ENCODE measurements at places on chromosomes 16 and 17.

DNA sequence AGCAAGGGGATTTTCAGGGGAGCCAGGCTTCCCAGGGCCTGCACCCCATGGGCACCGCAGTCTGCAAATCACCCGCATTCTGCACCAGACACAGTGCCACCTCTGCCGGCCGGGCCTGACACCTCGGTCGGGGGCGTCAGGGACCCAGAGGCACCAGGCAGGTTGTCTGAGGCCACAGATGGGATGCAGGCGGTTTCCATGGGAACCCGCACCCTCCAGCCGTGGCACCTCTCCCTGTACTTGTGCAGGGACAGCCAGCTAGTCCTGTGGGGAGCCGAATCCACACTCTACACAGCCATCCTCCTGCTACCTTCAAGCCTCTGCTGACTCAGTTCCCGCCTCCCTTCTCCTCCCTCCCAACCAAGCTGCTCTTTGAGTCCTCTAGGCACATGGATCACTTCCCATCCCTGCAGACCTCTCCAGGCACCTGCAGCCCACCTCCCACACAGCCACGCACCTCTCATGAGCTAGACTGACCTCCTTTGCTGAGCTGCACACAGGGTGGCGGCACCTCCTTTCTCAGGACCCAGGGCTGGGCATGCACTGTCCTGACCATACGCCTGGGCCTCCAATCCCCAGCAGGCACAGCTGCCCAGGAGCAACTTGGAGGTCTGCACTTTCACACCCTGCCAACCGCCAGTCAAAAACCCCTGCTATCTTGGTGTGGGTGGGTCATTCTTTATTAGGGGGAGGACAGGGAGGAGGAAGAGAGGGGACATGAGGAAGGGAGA is 119.5 kb downstream of the C16orf78 start:
- H3K27ac ChIP-seq, result no peak overlapping the region
- no peaks in the 10 kb centered on the region for H3K36me3 ChIP-seq
- H3K4me3 ChIP-seq, result no peak overlapping the region
- H3K4me1 ChIP-seq, result no peaks in the 10 kb centered on the region
- no peak for DNase-seq

DNA sequence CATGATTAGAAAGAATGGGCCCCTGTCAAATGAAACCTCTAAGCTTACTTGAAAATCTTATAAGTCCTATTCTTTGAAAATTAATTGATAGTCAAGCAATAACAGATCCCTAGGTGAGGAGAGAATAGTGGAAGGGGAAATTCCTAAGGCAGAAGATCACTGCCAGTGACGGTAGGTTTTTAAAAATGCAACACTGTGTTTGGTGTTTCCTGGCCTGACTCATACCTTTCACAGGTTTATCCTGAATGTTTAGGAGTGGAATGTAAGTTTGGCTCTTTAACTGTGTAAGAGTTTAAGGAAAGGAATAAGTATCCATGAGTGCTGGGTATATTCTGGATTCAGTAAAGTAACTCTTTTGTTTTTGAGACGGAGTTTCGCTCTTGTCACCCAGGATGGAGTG is 23.8 kb downstream of the HAPSTR1 start:
- no peak for DNase-seq
- peak overlapping the region; percentile 63 for H3K27ac ChIP-seq
- peaks cover 8% of the 10 kb centered on the region for H3K27me3 ChIP-seq
- H3K4me3 ChIP-seq, result no peak overlapping the region

DNA sequence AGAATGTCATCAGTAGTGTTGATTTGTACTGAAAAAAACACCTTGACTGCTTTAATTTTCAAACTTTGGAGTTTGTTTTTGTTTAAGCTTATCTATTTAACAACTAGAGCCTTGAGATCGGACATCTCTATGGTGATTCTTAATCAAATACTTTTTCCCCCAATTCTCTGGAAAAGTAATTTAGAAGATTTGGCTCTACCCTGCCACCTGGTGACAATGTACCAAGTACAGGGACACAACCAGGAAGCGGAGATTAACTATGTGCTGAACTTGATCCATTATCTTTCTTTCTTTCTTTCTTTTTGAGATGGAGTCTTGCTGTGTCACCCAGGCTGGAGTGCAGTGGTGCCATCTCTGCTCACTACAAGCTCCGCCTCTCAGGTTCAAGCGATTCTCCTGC is 30.8 kb downstream of the USP43 start:
- H3K4me1 ChIP-seq, result no peaks in the 10 kb centered on the region
- no peak for DNase-seq
- H3K27ac ChIP-seq, result no peak overlapping the region
- H3K27me3 ChIP-seq, result no peaks in the 10 kb centered on the region
- H3K36me3 ChIP-seq, result peaks cover 13% of the 10 kb centered on the region

DNA sequence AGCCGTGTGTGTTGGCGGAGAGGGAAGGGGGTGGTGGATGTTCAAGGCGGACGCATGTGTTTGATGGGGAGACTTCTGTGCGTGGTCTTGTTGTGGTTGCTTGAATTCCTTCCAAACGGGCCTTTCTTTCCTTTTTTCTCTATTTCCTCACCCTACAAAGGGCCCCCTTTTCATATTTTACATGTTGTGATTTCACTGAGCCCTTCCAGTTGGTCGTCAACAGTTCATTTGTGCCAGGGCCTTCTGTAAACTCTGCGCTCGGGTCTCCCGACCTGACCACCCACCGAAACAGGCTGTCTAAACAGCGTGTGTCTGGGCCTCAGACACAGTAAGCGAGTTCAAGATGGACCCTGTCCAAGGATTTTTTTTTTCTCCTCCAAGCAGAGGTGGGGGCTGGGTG is 228.4 kb downstream of the IRF8 start:
- H3K4me3 ChIP-seq, result no peak overlapping the region
- no peak overlapping the region for H3K27ac ChIP-seq
- DNase-seq, result no peak
- H3K4me1 ChIP-seq, result no peaks in the 10 kb centered on the region

GRCh38 chr17:74532115-74532514 is 840 bp upstream of the CD300LB start:
- DNase-seq, result peak; percentile 55
- H3K4me1 ChIP-seq, result peaks cover 33% of the 10 kb centered on the region
- H3K27ac ChIP-seq, result peak overlapping the region; percentile 54
- no peaks in the 10 kb centered on the region for H3K36me3 ChIP-seq

- no peak overlapping the region for H3K27ac ChIP-seq
- peaks cover 15% of the 10 kb centered on the region for H3K4me1 ChIP-seq
- no peak for DNase-seq
- no peak overlapping the region for H3K4me3 ChIP-seq
- peaks cover 10% of the 10 kb centered on the region for H3K27me3 ChIP-seq
Measured at GRCh38 chr17:79562931-79563210, 48.0 kb downstream of the RBFOX3 start.

GRCh38 chr16:11520442-11520841 is 66.3 kb downstream of the LITAF start:
- peaks cover 8% of the 10 kb centered on the region for H3K36me3 ChIP-seq
- H3K4me3 ChIP-seq, result no peak overlapping the region
- no peak overlapping the region for H3K27ac ChIP-seq
- no peak for DNase-seq
- H3K4me1 ChIP-seq, result no peaks in the 10 kb centered on the region

DNA sequence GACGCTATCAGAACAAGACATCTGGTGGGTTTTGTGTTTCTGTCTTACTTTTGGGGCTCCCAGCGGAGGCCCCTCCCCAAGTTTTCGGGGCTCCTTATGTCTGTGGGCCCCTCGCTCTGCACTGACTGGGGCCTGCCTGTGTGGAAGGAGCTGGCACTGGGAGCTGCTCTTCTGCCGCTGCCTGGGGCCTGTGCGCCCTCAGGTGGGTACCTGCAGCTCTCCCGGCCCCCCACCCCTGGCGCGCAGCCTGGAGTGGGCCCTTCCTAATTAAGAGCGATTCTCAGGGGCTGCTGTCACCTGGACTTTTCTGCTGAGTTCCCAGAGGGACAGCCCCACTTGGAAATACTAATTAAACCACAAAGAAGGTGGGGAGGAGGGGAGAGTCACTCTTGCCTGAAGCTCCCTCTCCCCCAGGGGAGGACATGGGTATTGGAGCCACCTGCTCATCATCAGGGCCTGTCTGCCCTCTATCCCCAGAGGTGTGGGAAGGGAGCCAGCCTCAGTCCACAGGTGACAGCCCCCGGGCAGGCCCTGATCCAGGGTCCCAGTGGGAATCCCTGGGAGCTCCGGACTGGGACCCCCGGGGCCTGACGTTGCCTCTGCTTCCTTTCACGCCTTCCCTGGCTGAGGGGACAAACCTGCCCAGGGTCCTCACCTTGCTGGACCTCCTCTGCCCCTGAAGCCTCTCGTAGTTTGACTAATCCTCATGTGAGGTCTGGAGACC is 36.5 kb downstream of the GSE1 start:
- no peak for DNase-seq
- no peaks in the 10 kb centered on the region for H3K36me3 ChIP-seq
- H3K4me3 ChIP-seq, result no peak overlapping the region
- peaks cover 17% of the 10 kb centered on the region for H3K4me1 ChIP-seq
- H3K27ac ChIP-seq, result no peak overlapping the region

- no peaks in the 10 kb centered on the region for H3K4me1 ChIP-seq
- H3K4me3 ChIP-seq, result no peak overlapping the region
- no peaks in the 10 kb centered on the region for H3K36me3 ChIP-seq
- peaks cover 2% of the 10 kb centered on the region for H3K27me3 ChIP-seq
Measured at GRCh38 chr17:12727076-12727760, 61.5 kb downstream of the MYOCD start.

- no peak for DNase-seq
- peaks cover 20% of the 10 kb centered on the region for H3K27me3 ChIP-seq
- peaks cover 72% of the 10 kb centered on the region for H3K4me1 ChIP-seq
- peak overlapping the region; percentile 82 for H3K4me3 ChIP-seq
- H3K27ac ChIP-seq, result peak overlapping the region; percentile 94
Measured at GRCh38 chr16:85800321-85800669, 800 bp downstream of the COX4I1 start.

DNA sequence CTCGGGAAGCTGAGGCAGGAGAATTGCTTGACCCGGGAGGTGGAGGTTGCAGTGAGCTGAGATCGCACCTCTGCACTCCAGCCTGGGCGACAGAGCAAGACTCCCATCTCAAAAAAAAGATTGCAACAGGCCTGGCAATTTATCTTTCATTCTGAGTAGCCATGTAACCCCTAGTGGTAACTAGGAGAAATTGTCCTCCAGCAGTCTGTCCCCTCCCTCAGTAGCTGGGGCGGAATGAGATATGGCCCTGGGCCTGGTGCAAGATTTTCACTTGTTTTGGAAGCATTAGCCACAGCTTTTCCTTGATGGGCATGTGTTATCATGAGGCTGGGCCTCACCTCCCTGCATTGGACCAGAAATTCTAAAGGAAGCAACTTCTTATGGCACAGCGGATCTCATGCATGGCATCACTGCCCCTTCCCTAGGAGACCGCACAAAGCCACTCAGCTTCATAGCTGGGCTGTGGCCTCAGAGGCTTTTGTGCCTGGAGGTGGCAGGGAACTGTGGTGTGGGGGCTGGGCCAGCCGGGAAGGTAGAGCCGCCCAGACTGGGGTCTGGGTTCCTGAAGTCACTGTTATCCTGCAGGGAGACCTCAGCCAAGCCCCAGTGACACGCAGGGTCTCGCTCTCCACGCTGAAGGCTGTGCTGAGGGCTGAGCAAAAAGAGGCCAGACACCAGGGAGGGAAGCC is 13.4 kb downstream of the NATD1 start:
- peaks cover 5% of the 10 kb centered on the region for H3K27me3 ChIP-seq
- no peaks in the 10 kb centered on the region for H3K36me3 ChIP-seq
- DNase-seq, result no peak
- H3K4me1 ChIP-seq, result peaks cover 3% of the 10 kb centered on the region
- no peak overlapping the region for H3K27ac ChIP-seq
- H3K4me3 ChIP-seq, result no peak overlapping the region

DNA sequence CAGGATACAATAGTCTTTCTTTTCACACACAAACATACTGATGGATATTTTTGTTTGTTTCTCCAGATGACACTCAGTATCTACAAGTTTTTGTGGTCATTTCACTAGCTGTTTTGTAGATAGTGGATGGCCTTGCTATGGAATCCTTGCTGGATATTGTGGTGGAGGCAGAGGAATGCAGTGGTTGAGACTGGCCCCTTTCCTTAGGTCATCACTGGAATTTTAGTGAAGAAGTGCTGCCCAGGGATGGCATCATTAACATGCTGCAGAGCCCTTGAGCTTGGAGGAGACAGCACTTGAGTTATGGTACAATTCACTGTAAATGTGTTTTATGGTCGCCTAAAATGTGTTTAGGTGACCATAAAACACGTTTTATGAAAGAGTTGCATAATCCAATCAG is 455.9 kb upstream of the HSBP1 start:
- H3K27me3 ChIP-seq, result peaks cover 2% of the 10 kb centered on the region
- no peak overlapping the region for H3K4me3 ChIP-seq
- no peak overlapping the region for H3K27ac ChIP-seq
- DNase-seq, result no peak
- H3K4me1 ChIP-seq, result no peaks in the 10 kb centered on the region

DNA sequence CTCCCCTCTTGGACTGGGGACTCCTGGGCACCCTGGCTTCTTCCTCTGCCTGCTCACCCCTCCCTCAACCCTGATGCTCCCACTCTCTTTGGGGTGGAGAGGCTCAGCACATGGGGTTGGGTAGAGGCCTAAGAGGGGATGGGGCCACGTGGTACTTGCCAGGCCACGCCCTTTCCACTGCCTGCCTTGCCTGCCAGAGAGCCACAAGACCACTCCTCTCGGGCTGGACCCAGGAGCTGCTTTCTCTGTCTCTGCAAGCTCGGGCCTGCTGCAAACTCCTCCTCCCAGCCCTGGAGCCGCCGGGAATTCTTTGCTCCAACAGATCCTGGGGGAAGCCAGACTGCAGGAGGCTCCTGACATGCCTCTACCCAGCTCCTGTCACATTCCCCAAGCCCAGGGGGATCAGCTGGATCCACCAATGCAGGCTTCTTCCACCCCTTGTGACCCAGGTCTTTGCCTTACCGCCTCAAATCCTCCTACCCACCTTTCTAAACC is 11.8 kb downstream of the DLX4 start:
- H3K27me3 ChIP-seq, result peaks cover 13% of the 10 kb centered on the region
- H3K4me1 ChIP-seq, result no peaks in the 10 kb centered on the region
- no peak overlapping the region for H3K4me3 ChIP-seq
- no peaks in the 10 kb centered on the region for H3K36me3 ChIP-seq

GRCh38 chr16:84677849-84678248 is 22.0 kb upstream of the USP10 start:
- DNase-seq, result no peak
- no peaks in the 10 kb centered on the region for H3K4me1 ChIP-seq
- peaks cover 7% of the 10 kb centered on the region for H3K27me3 ChIP-seq
- no peak overlapping the region for H3K27ac ChIP-seq

- DNase-seq, result no peak
- peak overlapping the region; percentile 89 for H3K27ac ChIP-seq
- peak overlapping the region; percentile 40 for H3K4me3 ChIP-seq
Measured at GRCh38 chr16:27408012-27408601, 6.1 kb downstream of the IL21R start.

DNA sequence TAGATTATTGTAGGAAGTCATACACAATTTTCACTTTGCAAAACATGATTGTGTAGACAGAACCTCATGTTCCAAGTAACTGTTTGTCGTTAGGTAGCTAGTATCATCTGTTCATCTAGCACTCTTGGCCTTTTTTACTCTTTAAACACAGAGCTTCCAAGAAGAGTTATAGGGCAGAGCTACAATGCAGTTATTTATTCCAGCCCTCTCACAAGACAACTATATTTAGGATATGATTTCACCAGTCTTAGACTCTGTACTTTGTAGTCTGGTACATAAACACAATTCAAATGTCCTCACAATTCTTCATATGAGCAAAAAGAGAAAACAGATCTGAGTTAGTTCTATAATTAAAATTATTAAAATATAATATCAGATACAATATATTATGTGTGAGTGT is 37.9 kb downstream of the KCNJ2 start:
- no peaks in the 10 kb centered on the region for H3K36me3 ChIP-seq
- H3K27ac ChIP-seq, result no peak overlapping the region
- DNase-seq, result no peak
- peaks cover 13% of the 10 kb centered on the region for H3K4me1 ChIP-seq
- H3K27me3 ChIP-seq, result no peaks in the 10 kb centered on the region
- no peak overlapping the region for H3K4me3 ChIP-seq

Measured in immature natural killer cell (primary cell).